Putamen (tissue), 1 donor: ENCODE measurements at places on chromosomes 6 and 20.

- no peak for DNase-seq
These were observed 1095.2 kb downstream of the GRIK2 start for GRCh38 chr6:102488729-102489128.

GRCh38 chr6:156735751-156736150, 41.4 kb upstream of the ARID1B start:
- no peak for DNase-seq

GRCh38 chr6:20540683-20541082, 6.4 kb downstream of the CDKAL1 start:
- DNase-seq = no peak

GRCh38 chr6:163490826-163491577, 76.5 kb downstream of the QKI start:
- peak; percentile 58 for DNase-seq

GRCh38 chr6:119345114-119345513, 4.4 kb downstream of the MAN1A1 start:
- DNase-seq = no peak

DNA sequence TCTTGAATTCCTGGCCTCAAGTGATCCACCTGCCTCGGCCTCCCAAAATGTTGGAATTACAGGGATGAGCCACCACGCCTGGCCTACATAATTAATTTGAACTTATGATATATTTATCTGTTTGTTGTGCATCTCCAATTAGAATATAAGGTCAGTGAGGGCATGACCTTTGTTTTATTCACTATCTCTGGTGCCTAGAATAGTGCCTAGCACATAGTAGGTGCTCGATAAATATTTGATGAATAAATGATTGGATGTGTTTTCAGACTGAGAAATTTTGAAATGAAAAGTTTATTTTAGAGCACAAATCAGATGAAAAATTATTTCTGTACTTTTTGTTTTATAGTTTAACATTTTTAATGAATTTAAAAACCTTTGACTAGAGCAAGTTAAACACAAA, 19.4 kb upstream of the VEGFA start:
- no peak for DNase-seq

DNA sequence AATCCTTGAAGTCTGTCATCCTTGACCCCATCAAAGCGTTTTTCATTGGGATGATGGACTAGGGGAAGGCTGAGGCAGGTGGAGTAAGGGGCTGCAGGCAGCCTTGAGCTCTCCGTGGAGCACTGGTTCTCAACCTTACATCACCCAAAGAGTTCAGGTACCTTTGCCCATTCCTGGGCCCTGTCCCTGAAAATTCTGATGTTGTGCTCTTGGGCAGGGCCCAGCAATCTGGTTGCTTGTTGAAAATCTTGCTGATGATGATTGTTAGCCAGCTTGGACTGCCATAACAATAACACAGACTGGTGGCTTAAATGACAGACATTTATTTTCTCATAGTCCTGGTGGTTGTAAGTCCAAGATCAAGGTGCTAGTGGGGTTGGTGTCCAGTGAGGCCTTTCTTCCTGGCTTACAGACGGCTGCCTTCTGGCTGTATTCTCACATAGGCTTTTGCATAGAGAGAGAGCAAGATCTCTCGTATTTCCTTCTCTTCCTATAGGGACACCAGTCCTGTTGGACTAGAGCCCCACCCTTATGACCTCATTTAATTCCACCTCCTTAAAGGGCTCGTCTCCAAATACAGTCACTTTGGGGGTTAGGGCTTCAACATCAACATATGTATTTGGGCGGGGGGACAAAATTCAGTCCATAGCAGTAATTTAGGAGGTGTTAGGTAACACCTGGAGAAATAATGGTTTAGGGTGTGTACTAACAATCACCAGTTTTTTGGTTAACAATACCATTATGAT, 104.9 kb downstream of the PLEKHG1 start:
- no peak for DNase-seq

GRCh38 chr20:5844063-5844681, 94.0 kb downstream of the SHLD1 start:
- no peak for DNase-seq

GRCh38 chr6:14585689-14586088, 468.1 kb downstream of the CD83 start:
- no peak for DNase-seq

- no peak for DNase-seq
These were observed 45.2 kb upstream of the KCNK16 start for GRCh38 chr6:39367700-39368099.

DNA sequence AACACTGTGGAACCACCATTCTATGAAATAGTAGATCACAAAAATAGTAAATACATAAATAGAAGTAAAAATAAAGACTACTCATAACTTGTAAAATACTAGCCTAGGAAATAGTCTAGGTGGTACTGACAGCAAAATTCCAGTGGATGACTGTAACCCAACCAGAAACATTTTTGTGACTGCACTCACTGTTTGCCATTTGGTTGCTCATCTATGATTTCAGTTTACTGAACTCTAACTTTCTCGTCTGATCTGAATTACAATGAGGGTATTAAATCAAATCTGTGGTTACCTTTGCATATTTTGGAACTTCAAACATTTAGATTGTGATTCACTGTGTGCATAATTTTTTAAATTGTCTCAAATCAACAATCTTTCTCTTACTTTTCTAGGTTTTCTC, 151.1 kb downstream of the KHDC1L start:
- no peak for DNase-seq

GRCh38 chr6:68108233-68108835, 526.7 kb upstream of the ADGRB3 start:
- no peak for DNase-seq

DNA sequence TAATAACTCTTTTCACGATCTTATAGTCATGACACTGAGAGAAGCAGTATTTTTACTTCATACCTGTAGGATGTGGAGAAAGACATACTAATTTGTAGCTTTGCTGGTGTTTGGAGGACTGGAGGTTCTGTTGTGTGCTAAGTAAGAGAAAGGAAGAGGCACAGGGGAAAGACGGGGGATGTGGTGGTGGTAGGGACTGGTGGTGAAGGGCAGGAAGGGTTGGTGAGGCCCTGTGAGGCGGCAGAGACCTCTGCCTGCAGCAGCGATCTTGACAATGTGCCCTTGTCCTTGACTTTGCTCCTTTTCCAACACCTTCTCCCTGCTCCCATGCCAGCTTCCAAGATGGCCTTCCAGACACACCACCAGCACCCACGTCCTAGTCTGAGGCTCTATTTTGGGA, 32.6 kb upstream of the MPC1 start:
- DNase-seq = no peak

DNA sequence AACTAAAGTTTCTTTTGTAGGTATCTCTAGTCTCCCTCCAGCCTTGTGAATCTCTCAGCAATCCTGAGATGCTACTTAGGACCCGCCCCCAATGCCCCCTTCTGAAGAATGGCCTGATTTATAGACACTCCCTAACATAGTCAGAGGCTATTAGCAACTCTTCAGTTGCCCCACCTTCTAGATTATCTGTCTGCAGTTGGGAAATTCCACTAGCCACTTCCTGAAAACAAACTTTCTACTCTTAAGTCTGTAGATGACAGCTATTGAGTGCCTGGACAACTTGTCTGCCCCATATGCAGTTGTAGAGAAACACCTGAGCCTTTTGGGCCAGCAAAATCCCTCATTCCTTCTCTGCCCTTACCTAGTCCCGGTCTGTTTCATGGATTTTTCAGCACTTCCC, 188.2 kb upstream of the PREP start:
- no peak for DNase-seq

GRCh38 chr6:137975188-137975940, 108.3 kb downstream of the TNFAIP3 start:
- DNase-seq = no peak

DNA sequence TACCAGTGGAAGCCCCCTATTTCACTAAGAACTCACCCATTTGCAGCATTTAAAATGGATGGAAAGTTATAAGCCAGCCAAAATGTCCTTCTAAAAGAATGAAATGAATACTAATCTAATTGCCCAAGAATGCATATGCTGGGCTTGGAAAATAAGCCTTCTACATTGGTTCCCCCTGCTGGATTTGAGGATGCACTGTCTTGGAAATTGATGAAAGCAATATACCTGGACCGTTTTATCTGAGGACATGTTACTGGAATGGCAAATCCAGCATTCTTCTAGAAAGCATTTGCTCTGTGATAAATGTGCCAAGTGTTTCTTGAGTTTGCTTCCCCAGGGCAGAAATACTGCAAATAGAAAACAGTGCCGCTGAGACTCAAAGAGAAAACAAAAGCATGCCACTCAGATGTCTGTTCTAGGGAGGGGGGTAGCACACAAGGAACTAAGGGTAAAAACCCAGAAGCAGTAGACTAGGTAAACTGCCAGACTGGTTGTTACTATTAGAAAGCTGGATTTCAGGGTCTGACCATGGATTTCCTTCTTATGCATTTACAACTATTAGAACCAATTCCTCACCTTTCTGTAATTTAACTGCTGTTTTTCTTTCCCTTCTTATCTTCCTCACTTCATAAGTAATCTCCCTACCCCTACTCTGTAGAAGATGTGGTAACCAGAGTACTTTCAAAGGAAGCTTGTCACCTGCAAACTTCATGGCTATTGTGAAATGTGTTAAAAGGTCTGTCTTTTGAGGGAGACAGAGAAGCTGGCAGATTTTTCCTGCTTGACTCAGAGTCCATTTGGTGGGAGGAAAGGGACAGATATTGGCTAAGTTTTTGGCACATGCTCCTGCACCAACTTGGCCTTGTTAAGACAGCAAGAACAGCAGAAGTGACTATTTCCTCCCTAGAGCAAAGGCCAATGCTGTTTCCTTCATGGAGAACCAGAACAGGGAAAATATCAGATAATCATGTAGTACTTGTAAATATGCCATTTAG, 642.6 kb downstream of the KIF16B start:
- DNase-seq = peak; percentile 34

- DNase-seq = peak; percentile 17
These were observed 105.3 kb upstream of the BMP5 start for GRCh38 chr6:55980627-55981211.

GRCh38 chr6:14194976-14195375, 77.4 kb downstream of the CD83 start:
- DNase-seq = no peak

GRCh38 chr6:104959026-104959858, 2.3 kb downstream of the LIN28B start:
- DNase-seq = no peak

DNA sequence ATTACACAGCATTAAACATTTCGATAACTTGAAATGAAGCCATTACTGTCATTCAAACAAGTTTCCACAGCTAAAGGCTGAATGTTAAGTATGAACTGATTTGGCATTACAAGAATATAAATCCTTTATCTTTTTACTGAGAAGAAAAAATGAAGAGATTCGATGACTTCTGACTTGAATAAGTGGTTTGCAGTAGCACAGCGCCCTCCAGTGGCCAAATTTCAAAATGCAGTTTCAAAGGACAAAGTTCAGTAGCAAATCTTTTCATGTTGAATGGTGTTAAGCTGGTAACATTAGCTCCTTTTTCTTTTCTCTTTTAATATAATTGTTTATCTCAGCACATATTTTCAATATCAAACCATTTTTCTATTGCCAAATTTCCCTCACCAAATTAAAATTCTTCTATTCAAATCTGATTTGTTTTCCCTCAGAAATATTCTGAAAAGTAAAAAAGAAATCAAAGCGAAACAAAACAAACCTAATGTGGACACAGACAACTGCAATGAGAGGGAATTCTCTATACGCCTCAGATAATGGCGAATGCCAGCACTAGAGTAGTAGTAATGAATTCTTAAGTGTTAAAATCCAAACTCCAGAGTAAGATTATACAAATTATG, 145.7 kb downstream of the BTBD9 start:
- DNase-seq = peak; percentile 90

DNA sequence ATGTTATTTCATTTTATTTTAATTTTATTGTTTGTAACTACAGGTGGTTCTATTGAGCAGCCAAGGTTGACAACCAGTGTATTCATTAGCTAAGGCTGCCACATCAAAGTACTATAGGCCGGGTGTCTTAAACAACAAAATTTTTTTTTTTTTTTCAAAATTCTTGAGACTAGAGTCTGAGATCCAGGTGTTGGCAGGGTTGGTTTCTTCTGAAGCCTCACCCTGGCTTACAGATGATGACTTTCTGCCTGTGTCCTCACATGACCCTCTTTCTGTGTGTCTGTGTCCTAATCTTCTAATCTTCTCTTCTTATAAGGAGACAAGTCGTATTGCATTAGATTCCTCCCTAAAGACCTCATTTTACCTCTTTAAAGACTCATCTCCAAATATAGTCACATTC, 208.4 kb downstream of the MANEA start:
- DNase-seq = no peak

DNA sequence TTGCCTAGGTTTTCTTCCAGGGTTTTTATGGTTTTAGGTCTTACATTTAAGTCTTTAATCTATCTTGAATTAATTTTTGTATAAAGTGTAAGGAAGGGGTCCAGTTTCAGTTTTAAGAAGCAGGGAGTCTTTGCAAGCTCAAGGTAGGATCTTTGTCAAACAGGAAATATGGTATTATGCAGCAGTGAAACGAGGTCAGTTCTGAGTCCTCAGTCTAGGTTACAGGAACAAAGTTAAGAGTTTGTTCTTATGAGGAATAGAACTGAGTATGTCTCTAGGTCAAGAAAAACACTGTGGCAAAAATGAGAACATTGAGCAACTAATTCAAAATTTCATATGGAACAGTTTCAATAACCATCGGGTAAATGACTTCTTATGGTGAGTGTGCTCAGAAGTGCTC, 63.6 kb downstream of the GCLC start:
- no peak for DNase-seq

DNA sequence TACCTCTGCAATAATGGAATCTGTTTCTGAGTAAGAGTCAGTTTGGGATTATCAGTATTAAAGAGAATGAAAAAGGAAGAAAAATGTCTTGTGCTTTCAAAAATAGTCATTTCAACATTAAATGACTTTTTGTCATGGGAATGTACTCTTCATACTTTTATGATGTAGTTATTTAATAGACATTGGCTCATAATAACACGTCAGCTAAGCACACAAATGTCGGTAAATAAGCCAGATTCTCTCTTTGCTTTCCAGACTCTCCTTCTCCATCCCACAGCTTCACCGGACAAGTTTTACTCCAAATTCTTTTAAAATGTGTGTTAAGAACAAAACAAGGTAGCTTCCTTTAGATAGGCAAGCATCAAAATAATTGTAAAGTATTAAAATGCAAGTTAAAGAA, 76.0 kb downstream of the C6orf52 start:
- DNase-seq = no peak

- DNase-seq = no peak
These were observed 929.6 kb downstream of the C6orf118 start for GRCh38 chr6:164379795-164380194.

- DNase-seq = no peak
These were observed 1287.2 kb upstream of the CITED2 start for GRCh38 chr6:140661691-140662090.

GRCh38 chr6:13544454-13545186, 29.8 kb upstream of the SIRT5 start:
- DNase-seq = no peak

- no peak for DNase-seq
These were observed 580.1 kb upstream of the BTBD3 start for GRCh38 chr20:11337361-11338130.

- no peak for DNase-seq
These were observed 576.6 kb downstream of the PTPRT start for GRCh38 chr20:42613076-42613475.

GRCh38 chr6:137233911-137234863, 15.0 kb upstream of the IFNGR1 start:
- peak; percentile 43 for DNase-seq

- DNase-seq = peak; percentile 88
These were observed at the start of gene HMGA1 for GRCh38 chr6:34236443-34237315. TSS of gene HMGA1 (plus strand) at chr6:34236873. CDS start at chr6:34240781, 3,908 bp downstream.
